Memory B cell (primary cell): ENCODE measurements at places on chromosomes 2 and 18.
A peak's percentile ranks its signal among the peaks of the same experiment; 100 is the strongest.

DNA sequence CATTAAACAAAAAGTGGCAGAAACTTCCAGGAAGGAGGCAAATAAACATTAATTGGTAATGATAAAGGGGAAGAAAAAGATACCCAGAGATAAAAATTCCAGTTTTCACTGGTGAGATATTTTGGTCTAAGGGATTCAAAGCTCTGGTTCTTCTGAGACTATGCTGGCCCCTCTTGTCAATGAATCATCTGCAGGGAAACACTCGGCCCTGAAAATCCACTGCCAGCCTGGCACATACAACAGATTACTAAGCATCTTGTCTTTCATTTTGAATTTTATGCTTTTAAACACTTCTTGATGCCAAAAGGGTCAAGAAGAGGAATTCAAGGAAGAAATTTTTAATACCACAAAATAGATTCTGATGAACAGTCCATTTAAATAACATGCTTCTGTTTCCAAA lies 1603.8 kb upstream of the ZEB2 start:
- no peak for DNase-seq
- no peak overlapping the region for H3K4me3 ChIP-seq
- no peaks in the 10 kb centered on the region for H3K36me3 ChIP-seq
- H3K27me3 ChIP-seq: peaks cover 4% of the 10 kb centered on the region
- H3K4me1 ChIP-seq: no peaks in the 10 kb centered on the region
- no peak overlapping the region for H3K27ac ChIP-seq

- no peaks in the 10 kb centered on the region for H3K27me3 ChIP-seq
- H3K4me1 ChIP-seq: peaks cover 16% of the 10 kb centered on the region
- DNase-seq: no peak
- no peak overlapping the region for H3K27ac ChIP-seq
- peaks cover 2% of the 10 kb centered on the region for H3K36me3 ChIP-seq
Observed at GRCh38 chr2:195603998-195604397, 53.0 kb upstream of the SLC39A10 start.

- H3K4me1 ChIP-seq: peaks cover 8% of the 10 kb centered on the region
- H3K4me3 ChIP-seq: no peak overlapping the region
- DNase-seq: no peak
- H3K27ac ChIP-seq: no peak overlapping the region
- H3K27me3 ChIP-seq: no peaks in the 10 kb centered on the region
Observed at GRCh38 chr2:216130346-216130971, 21.3 kb downstream of the XRCC5 start.

DNA sequence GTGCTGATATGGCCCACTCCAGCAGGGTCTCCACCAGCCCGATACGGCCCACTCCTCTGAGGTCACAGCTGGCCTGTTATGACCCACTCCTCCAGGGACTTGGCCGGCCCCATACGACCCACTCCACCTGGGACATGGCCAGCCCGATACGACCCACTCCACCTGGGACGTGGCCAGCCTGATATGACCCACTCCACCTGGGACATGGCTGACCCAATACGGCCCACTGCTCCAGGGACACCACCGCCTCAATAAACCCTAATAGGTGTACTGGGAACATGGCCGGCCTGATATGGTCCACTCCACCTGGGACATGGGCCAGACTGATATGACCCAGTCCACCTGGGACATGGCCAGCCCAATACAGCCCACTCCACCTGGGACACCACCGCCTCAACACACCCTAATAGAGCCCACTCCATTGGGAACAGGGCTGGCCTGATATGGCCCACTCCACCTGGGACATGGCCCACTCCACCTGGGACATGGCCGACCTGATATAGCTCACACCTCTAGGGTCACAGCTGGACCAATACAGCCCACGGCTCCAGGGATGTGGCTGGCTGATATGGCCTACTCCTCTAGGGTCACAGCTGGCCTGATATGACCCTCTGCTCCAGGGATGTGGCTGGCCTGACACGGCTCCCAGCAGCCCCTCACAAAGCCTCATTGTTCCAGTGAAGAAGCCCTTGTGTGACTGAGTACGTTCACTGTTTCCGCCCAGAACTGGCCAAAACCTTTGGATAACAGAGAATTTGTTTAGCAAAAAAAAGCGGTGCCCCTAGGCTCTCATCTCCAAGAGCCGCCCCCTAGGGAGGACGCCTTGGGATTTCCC lies 245.6 kb downstream of the HDAC4 start:
- H3K27me3 ChIP-seq: no peaks in the 10 kb centered on the region
- H3K4me1 ChIP-seq: peaks cover 12% of the 10 kb centered on the region
- H3K4me3 ChIP-seq: no peak overlapping the region
- peaks cover 28% of the 10 kb centered on the region for H3K36me3 ChIP-seq
- DNase-seq: no peak

GRCh38 chr18:12306752-12307700 lies 1.0 kb upstream of the TUBB6 start:
- peaks cover 17% of the 10 kb centered on the region for H3K27me3 ChIP-seq
- DNase-seq: peak; percentile 21
- peak overlapping the region; percentile 84 for H3K4me3 ChIP-seq
- H3K4me1 ChIP-seq: peaks cover 4% of the 10 kb centered on the region
- H3K27ac ChIP-seq: peak overlapping the region; percentile 14
- peaks cover 4% of the 10 kb centered on the region for H3K36me3 ChIP-seq
